NCI-H1092 treated with DMSO at 0.1 percent for 48 hours (cell line): ENCODE measurements at places on chromosomes 7 and 10.
A peak's percentile ranks its signal among the peaks of the same experiment; 100 is the strongest.

DNA sequence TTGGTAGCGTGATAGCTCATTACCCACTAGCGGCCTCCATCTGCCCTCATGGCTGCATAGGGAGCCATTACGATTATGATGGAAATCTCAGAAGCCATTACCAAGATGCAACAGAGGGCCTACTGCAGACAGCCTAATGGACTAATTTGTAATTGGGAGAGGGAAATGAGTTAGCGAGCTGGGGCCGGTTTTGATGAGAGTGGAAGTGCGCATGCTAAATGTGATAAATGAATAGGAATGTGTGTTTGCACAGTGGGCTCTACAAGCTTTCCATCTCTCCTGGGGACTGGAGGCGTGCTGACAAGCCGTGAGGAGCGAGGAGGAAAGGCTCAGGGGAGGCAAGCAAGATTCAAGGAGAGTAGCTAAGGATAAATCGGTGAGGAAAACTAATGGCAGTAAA lies 644.5 kb upstream of the GALNT17 start:
- DNase-seq = no peak

DNA sequence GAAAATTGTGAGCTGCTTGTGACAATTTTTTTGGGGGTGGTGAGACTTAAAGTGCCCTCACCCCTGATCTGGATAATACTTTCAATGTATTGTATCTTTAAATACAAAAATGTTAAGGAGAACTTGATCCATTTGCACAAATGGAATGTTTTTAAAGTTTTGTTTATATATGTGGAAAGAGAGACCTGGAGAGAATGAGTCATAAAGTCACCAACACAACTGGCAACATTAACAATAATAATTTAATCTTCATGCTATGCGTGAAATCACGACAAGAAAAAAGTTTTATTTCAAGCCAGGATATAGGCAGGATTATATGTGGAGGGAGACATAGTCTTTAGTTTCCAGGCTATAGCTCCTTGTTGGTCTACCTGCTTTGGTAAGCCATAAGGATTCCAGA lies 537.5 kb downstream of the GPAM start:
- DNase-seq = no peak

DNA sequence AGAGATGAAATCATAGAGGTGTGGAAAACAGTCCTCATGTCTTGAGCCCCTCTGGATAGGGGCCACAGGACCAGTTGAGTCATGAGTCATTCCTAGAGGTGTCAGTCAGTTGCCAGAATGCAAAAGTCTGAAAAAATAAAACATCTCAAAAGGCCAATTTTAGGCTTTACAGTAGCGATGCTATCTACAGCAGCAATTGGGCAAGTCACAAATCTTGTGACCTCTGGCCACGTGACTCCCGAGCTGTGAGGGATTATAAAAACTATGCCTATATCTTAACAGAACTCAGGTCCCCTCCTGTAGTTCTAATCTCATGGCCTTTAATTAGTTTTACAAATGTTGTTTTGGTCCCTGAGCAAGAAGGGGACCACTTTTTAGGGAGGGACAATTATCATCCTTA lies 15.6 kb upstream of the TAS2R41 start:
- DNase-seq = no peak

DNA sequence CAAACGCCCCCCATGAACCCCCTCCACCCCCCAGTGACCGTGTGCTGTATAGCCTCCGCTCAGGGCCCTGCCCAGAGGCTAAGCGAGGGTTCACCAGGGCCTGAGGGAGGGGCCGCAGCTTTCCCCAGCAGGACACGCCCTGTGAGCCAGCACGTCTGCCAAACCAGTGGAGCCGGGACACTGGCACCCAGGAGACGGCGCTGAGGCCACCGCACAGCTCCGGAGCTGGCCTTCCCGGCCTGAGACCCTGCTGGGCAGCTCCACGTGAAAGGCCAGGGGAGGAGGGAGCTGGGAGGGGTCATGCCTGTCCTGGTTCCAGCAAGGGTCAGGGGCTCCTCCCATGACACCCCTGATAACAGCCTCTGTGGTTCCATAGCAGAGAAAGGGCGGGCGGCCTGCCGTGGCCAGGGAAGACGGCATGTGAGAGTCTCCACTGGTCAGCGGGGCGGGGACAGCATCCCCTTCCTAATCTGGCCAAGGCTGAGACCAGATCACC lies 278.3 kb downstream of the ELFN1 start:
- no peak for DNase-seq

GRCh38 chr10:117554241-117554814 lies 11.8 kb downstream of the EMX2 start:
- DNase-seq = no peak

DNA sequence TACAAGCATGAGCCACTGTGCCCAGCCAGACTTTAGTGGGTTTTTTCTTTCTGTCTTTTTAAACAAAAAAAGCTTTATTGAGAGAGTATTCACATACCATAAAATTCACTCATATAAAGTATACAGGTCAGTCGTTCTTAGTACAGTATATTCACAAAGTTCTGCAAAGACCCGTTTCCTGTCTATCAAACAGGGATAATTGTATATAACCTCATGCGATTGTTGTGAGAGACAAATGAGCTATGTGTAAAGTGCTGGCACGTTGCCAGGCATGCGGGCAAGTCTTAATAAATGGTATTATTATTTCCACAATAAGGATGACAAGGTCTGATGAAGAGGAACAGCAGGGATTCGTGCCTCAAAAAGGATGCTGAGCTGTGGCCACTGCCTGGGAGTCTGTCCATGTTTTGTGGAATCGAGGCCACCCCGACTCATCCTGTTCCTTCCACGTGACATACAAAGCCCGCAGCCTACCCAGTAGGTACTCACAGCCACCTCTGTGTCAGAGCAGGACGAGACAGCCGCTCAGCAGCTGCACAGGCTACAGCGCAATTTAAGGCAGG lies 51.6 kb downstream of the SMKR1 start:
- DNase-seq = peak; percentile 20

- DNase-seq = no peak
These were observed 14.5 kb upstream of the PAX2 start for GRCh38 chr10:100730725-100731406.

GRCh38 chr7:26843705-26844104 lies 20.7 kb downstream of the SKAP2 start:
- DNase-seq = peak; percentile 23

GRCh38 chr7:8818406-8818805 lies 385.0 kb downstream of the NXPH1 start:
- no peak for DNase-seq

DNA sequence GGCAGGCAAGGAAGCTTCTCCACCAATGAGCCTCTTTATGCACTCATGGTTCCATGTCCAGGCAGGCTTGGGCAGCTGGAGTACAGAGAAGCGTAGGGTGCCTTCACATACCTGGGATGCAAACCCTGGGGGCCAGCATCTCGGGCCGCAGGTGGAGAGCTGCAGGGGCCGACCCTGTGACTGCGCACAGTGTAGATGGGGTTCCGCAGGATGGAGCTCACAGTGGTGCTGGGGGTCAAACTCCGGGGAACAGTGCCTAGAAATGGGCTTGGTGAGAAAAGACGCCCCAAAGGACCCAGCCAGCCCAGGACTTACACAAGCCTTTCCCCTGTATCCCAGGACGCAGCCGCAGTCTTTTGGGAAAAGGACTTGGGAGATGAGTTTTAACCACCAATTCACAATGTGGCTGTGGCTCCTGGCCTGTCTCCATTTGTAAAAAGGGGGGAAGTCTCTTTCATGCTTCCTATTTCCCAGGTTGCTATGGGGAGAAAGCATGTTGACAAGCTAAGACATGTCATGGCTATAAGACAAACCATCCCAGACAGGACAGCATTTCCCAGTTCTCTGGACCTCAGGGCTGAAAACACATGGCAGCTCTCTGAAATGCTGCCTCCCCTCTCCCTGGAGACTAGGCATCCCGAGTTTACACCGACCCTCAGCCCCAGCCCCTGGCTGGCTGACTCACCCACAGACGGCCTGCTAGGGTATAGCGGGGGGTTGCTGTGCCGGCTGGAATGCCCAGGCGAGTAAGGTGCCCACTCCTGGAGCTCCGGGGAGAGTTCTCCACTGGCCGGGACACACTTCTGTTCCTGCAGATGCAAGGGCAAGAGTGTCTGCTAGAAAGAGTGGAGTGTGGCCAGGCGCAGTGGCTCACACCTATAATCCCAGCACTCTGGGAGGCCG lies 107.1 kb downstream of the DLG5 start:
- no peak for DNase-seq

- no peak for DNase-seq
These were observed 34.5 kb downstream of the FAM25A start for GRCh38 chr10:87054373-87055295.

- DNase-seq = no peak
These were observed 193.0 kb downstream of the PCDH15 start for GRCh38 chr10:54607983-54608382.

DNA sequence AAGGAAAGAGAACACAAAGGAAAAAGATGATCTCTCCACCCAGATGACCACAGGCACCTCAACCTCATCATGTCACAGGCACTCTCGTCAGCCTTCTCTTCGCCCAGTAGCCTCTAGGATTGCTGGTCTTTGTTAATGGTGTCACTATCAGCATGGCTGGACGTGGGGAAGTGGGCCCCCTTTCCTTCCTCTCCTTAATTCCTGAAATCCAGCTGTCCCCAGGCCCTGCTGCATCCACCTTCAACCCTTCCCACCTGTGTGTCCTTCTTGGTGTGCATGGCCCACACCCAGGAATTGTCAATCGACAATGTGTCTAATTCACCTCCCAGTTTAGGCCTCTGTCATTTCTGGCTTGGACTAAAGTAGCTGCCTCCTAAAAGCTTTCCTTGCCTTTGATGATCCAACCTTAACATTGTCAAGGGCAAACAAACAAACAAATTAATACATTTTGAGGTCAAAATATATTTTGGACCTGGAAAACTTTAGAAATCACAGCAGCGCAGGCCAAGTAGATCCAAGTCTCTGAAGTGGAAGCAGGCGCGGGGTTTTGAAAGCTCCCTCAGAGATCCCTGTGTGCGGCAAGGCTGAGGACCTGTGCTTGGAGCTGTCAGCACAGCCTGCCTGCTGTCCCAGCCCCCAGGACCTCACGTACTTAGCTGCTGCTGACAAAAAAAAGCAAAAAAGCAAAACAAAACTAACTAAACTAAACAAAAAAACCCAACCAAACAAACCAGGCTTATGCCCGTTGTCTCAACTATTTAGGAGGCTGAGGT lies 193.3 kb upstream of the LYZL2 start:
- DNase-seq = no peak

GRCh38 chr10:34587002-34587679 lies 228.0 kb downstream of the PARD3 start:
- no peak for DNase-seq

DNA sequence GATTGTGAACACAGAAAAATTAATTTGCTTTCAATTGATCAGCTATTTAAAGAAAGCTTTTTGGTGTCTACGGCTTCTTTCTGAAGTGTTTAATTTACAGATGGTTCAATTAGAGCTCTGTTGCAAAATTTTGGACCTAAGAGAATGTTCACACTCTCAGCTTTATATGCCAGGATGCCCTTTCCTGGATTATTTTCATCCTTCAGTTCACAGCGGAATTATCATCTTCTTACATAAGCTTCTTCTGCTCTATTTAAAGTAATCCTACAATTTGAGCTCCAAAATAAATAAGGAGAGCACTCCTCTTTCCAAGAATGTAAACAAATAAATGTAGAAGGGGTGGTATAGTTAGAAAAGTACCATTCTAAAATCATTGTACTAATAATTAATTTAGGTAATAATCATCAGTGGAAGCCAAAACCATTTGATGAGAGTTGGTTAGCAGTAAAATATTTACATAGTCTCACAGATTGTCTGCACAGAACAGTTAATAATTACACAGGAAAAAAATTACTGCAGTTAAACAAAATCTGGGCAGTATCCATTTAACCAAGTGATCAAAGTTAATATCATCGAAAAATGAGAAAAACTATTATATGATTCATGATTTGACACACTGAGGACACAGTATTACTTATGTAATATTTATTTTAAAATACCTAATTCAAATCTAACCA lies 298.0 kb upstream of the TMEM229A start:
- DNase-seq = no peak

GRCh38 chr10:95782318-95782717 lies 26.4 kb downstream of the ENTPD1 start:
- no peak for DNase-seq

- peak; percentile 81 for DNase-seq
These were observed 1.2 kb downstream of the KLF6 start for GRCh38 chr10:3783682-3784432.

DNA sequence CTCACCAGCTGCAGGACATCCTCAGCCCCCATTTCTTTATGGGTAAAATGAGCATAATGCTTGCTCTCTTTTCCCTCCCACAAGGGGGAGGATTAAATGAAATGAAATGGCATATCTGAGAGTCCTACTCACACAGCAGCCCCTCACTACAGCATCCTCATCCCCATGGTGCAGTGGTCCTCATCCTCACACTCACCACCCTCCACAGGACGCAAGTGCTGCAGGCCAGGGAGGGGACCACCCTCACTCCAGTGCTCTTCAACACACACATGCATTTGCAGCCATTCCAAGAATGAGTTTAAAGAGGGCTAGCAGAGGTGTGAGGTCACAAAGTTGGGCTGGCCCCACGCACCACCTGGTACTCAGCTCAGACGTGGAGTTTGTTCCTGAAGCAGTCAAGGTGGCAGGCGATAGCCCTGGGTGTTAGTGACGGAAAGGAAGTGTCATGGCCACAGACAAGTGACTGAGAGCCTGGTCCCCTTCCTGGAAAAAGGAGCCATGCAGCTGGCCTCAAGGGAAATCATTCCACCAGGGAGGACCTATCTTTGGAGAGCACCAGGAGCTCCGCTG lies 234.0 kb downstream of the TNS3 start:
- DNase-seq = no peak

DNA sequence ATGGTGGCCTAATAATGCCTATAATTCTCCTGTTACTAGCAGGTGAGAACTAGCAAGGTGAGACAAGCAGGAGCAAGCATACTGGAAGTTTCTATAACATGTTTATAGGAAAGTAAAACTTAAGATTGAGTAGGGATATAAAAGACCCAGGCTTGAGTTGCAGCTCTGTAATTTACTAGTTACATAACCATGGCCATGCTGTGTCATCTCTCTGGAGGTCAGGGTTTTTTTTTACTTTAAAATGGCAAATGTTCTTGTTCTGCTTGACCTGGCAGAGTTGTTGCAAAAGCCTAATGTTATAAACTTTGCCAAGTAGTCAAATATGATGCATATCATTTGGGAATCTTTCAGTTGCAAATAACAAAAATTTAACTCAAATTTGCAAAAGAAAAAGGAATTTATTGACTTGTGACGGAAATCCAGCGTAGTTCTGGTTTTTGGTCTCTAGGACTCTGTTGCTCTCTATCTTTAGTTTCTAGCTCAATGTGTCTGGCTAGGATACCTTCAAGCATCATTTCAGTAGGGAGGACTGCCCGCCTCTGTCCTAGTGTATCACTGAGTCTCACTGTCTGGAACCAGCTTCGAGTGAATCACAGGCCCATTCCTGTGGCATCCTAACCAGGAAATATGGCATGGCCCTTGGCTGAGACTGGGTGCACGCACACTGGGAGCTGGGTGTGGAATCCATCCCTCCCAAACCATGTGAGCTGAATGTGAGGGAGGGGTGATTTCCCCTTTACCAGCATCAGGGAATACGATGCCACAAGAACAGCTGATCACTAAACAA lies 67.9 kb downstream of the ADAM22 start:
- no peak for DNase-seq

DNA sequence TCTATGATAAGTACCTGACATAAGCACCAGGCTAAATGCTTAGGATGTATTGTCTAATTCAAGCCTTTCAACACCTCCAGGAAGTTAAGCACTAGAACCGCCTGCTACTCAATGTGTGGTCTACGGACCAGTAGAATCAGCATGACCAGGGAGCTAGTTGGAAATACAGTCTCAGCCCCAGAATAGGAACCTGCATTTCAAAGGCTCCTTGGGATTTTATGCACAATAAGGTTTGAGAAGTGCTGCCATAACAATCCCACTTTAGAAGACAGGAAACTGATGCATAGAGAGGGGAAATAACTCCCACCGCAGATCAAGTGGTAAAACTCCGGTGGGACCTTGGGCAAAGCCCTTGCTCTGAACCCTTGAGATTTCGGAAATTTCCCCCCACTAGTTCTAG lies 8.8 kb upstream of the DUSP5 start:
- no peak for DNase-seq
